ENCODE measurements at places on chromosomes 4 and X. TPM values are rescaled to one million over a fixed set of nuclear protein-coding genes. Genes with fewer than 3 reads are reported as not detected.

AADAT gene
- total RNA-seq = 1.9 TPM

POU3F4 gene
- total RNA-seq = not detected

SPANXN3 gene
- total RNA-seq = not detected

SPANXA2 gene
- not detected for total RNA-seq

KLHL15 gene
- total RNA-seq = 18.0 TPM

MAGEE2 gene
- total RNA-seq = 0.67 TPM

HTR2C gene
- not detected for total RNA-seq

PCGF3 gene
- total RNA-seq = 60.9 TPM

Measured in adrenal gland (tissue), 19 donors.